ENCODE measurements at places on chromosomes 16 and 17.

DNA sequence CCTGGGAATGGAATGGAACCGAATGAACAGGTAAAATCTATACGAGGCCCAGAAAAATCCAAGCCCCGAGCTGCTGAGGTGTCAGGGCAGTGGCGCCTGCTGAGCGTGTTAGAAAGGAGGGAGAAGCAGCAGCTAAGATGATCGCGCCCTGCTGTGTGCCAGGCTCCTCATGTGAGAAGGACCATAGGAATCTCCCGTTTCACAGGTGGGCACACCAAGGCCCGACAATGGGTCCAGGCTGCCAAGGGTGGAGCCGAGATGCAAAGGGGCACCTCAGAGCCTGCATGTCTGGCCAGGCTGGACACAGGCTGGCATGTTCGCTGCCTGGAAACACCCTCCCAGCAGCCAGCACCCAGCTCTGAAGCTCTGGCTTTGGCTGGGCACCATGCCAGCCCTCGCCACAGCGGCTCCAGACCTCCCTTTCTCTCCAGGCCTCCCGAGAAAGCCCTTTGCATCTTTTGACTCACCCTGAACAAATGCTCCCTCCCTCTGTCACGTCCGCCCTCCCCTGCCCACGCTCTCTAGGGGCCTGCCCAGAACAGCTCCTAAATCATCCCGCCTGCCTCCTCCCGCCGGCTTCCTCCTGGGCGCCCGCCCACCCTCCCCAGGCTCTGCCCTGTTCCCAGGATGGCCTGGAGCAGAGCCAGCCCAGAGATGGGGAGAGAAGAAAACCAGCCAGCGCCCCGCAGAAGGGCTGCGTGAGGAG is 217.8 kb upstream of the GSE1 start:
- peak; percentile 84 for DNase-seq

DNA sequence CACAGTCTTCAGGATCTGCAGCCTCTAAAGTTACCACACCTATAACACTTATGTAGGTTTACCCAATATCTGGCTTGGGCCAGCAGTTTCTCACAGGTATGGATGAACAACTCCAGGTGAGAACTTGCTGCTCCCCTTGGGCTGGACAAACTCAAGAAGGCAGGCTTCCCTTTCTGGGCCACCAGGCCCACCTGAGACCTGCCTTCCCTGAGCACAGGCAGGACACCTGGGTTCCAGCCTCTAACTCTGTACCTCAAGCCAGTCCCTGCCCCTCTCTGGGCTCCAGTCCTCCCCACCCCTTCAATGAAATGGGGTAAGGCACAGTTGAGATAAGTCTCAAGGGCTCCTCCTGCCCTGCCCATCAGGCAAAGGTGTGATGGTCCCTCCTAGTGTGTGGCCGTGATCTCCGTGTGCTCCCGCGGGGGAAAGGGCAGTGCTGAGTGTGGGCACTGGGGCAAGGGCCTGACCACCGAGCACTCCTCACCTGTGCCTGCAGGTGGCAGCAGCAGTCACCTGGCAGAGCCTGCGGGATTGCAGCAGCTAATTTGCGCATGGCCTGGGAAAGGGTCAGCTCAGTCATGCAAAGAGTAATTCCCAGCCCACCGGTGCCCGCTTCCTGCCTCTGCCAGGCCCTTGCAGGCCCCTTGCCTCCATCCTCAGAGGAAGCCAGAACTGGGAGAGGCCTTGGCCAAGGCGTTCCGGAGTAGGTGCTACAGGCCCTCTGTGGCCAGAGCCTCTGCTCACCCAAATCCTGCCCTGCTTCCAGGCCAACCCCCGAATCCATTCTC is 28.2 kb upstream of the ADGRG1 start:
- no peak for DNase-seq

- peak; percentile 56 for DNase-seq
Measured at GRCh38 chr16:11240636-11241473, 15.1 kb downstream of the SOCS1 start.

DNA sequence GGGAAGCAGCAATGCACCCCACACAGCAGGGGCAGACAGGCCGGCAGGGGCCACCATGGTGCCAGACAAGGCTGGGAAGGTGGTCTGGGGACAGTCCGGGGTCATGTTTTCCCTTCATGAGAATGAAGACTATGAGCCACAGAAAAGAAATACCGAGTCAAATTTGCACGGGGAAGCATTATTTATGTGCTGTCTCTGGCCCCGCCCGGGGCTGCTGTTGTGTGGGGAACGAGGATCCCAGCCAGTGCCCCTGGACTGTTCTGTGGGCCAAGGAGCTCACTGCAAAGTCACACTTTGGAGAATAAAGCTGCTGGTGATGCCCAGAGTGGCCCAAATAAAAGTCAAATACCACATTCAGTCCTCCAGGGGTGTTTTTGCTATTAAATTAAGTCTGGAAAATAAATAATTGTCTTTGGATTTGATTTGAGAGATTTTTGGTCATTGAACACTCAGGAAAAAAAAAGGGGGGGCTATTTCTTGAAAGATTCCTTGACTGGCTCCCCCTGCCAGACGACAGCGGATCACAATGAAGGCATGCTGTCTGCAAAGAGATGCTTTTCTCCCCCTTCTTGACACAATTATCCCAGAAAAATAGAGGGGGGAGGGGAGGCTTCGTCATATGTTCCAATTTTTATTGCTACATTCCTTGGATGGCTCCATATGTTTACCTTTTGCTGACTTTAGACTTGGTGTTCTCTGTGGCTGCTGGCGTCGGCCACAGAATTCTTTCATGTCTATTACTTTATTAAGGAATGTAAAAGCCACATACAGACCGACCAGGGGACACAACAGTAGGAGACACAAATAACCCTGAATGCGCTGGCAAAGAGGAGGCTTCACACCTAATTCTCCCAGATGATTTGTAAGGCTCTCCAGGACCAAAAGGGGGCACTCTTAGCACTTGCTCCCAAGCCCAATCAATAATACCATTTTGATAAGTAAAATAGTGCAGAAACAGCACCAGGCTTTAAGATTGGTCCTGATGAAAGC is 27.1 kb upstream of the ANKFN1 start:
- no peak for DNase-seq

DNA sequence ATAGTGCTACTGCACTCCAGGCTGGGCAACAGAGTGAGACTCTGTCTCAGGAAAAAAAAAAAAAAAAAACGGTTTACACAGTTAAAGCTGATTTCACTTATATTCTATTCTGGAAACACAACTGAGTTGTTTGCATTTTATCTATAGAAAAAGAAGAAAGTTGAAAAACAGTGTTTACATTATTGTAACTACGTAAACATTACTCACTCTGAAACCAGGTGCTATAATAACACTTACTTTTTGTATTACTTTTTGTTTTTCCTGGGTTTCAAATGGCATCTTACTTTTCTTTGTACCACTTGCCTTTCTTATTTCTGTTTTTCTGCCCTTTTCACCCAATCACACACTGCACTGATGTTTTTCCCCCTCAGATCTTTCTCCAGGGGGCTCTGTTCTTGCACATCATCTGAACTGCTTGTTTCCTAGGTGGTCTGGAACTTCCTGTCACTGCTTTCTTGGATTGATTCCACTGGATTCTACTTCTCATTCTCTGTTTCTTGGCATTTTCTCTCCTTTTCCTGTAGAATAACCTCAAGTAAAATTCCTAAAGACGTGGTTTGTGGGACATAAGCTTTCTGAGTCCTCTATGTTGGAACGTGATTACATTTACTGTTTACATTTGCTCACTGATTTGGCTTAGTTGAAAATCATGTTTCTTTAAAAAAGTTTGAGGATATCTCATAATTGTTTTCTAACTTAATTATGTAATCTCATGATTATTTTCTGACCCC is 142.1 kb downstream of the HS3ST3B1 start:
- DNase-seq: no peak

DNA sequence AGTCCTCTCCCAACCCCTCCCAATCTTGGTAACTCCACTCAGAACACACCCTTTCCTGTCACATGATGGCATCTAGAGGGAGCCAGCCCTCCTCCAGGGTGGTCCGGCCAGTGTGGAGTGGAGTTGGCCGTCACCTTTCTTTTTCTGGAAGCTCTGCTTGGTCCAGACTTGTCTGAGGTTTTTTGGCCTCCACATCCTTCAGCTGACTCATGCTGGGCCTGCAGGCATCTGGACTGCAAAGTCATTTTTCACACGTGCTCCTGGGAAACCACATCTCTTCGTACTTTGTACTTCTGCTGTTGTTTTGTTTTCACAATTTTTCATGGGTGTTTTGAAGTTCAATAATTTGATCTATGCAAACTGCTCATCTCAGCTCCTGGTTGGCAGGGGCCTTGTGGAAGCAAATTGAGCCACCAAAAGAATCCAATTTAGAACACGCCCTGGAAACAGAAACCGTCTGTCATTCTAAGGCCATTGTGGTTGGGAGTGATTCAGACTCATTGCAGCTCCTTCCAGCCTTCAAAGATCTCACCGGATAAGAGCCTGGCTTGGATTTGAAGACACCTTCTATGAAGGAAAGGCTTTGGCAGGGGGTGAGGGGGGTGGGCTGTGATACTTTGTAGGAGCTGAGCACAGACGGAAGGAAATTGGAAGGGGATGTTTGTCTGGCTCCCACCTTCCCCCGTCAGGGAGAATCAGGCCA is 42.4 kb upstream of the NF1 start:
- DNase-seq: peak; percentile 75

GRCh38 chr16:8403978-8404749 is 186.1 kb downstream of the TMEM114 start:
- no peak for DNase-seq

GRCh38 chr17:80724775-80725266 is 180.2 kb downstream of the RPTOR start:
- peak; percentile 45 for DNase-seq

DNA sequence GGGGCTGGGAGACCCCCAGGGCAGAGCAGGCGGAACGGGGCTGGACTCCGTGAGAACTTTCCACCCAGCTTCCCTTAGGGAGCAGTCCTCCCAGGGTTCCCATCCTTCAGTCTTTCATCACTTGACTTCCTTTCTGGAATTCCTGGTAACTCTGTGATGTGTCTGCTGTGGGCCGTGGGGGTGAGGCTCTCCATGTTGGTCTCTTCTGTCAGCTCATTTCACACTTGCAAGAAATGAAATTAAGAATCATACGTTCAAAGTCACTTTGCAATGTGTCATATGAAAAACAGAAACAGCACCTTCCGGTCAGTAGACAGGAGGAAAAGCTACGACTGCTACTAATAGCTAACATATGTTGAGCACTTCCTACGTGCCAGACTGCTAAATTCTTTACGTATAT is 5.4 kb upstream of the BBS2 start:
- no peak for DNase-seq

DNA sequence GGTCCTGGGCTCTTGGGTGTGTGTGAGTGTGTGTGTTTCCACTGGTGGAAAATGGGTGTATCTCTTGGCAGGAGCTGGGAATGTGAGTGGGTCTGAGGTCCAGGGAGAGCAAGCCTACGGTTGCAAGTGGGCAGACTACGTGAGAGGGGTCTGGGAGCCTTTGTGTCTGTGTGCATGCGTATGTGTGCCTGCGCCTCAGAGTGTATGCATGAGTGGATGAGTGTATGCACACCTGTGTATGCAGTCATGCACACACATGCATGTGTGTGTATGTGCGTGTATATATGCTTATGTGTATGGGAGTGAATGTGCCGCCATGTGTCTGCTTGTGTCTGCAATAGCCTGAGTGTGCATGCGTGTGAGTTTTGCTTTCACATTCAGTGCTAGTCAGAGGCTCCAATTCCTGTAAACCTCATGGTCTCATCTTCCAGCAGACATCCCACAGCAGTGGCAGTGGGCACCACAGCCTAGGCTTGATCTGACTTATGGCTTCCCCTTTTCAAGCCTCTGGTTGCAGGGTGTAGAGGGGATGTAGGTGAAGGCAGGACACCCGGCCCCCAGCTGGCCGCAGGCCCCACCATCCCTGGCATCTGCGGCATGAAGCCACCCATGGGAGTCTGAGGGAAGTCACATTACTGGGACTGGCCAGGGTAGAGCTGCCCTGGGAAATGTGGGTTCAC is 19.7 kb upstream of the RMI2 start:
- DNase-seq: no peak

DNA sequence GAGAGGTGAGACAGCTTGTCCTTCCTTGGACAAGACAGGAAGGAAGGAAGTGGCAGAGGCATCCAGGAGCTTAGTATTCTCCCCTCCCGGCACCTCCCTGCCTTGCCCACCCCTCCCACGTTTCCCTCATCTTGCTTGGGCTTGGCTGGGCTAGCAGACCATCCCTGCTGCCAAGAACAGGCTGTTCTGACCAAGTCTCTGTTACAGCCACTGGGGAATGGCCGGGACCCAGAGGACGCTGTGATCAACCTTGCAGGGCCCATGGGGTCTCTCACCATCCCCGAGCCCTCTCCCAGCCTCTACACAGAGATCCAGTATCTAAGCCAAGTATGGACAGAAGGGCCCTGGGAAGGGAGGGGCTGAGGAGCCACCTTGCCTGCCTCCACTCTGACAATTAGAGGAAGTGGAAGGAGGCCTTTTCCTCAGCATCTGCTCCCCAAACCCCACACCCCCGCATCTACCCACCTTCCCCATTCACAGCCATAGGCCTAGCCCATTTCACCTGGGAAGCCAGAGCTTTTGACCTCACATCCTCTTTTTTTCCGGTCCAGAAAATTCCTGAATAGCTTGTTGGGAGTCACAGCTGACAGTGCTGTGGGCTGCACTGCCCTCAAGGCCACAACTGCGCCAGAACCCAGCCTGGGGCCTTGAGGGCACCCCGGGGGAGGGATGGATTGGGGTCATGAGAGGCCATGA is 14.1 kb downstream of the CD300LG start:
- peak; percentile 74 for DNase-seq

GRCh38 chr17:57051886-57052361 is 33.1 kb upstream of the AKAP1 start:
- DNase-seq: no peak

- DNase-seq: no peak
Measured at GRCh38 chr17:51120357-51120738, 320 bp downstream of the SPAG9 start.
